Renal pelvis (tissue), 12 donors: ENCODE measurements at places on chromosomes 7 and 10.

- no peak for DNase-seq
These were observed 20.0 kb downstream of the SH3PXD2A start for GRCh38 chr10:103835096-103836050.

DNA sequence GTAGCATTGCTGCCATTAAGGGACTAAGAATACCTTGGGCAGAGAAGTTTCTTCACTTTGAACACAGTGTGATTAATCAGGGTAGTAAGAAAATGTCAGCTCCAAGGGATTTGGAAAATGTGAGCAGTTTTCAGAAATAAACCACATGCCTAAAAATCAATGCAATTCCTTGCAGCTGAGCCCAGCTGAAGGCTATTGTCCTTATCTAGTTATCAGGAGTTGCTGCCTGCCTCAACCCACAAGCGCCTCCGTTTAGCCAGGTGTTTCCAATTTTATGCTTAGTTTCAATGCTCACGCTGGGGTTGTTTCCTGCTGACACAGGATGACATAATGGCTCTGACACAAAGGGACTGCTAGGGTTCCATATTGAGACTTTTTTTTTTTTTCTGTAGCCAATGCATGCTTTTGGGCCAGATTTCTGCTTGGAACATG lies 132.3 kb upstream of the ANK3 start:
- DNase-seq: peak; percentile 23

DNA sequence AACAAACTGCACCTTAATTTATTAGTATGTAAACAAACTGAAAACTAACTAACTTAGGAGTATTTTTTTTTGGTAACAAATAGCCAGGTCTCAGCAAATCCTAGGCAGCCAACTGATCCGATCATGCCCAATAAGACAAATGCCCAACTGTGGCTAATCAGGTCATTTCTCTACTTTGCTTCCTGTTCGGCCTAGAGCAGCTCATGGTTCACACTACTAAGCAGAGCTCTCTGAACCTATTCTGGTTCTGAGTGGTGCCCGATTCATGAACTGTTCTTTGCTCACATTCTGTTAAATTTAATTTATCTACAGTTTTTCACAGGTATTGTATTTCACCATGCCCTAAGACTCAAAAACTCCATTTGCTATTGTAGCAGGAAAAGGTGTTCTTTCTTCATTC lies 55.1 kb downstream of the CCDC3 start:
- DNase-seq: no peak

GRCh38 chr10:34742456-34742855 lies 72.6 kb downstream of the PARD3 start:
- no peak for DNase-seq

DNA sequence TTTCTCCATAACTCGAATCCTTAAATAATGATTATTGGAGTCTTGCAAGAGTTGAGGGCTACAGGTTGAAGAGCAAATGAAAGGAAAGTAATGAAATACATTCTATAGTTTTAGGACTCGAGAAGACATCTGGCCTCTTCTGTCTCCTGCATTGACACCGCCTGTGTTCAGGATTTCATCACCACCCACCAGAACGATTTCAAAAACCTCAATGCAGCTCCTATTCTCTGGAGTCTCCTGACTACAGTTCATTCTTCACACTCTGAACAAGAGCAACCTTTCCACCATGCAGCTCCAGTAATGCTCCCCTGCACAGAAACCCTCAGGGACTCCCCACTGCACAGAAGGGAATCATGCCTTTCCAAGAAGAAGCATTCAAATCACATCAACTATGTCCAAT lies 5.5 kb downstream of the IL15RA start:
- DNase-seq: no peak

DNA sequence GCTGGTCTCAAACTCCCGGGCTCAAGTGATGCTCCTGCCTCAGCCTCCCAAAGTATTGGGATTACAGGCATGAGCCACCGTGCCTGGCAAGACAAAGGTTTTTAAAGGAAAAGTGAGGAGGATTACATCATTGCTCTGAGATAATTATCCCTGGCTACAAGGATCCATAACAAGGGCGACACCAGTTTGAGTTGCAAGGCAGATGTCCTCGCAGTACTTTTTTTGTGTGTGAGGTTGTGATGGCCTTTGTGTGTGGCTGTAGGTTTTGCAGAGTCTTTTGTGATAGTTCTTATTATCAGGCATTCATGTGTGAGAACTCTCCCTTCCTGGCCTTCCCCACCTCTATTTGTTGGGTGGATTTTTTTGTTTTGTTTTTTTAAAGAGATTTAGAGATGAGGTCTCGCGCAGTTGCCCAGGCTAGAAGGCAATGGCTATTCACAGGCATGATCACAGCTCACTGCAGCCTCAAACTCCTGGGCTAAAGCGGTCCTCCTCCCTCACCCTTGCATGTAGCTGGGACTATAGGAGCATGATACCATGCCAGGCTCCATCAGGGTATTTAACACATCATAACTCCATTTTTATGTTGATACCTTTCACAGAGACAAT lies 10.0 kb downstream of the BTBD16 start:
- DNase-seq: no peak

DNA sequence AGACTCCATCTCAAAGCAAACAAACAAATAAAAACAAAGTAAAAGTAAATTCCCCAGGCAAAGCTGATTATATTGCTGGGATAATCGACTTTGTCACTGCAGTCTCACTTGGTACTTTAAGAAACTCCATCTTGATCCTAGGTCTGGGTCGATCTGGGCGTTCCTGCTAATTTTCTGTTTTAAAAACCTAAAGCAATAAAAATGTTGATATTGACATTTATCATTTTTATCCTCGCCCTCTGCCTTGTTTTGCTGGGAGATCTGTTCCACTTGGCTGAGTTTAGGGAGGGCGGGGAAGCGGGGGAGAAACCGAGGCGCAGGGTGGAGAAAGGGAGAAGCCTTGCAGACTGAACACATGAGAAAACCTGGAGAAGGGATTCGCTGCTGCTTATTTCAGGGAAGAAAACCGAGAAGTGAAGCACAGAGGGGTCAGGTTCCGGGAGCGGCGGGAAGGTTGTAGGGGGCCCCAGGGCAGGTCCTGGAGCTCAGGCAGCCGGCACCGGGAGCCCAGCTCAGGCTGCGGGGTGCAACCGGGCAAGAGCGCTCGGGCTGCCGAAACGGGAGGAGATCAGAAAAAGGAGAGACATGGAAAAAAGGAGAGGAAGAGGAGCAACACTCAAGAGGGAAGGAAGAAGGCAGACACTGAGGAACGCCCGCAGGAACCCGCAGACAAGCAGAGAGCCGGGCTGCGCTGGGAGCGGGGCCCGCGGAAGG lies 27.3 kb upstream of the KMT2C start:
- DNase-seq: peak; percentile 81

GRCh38 chr7:71705901-71706596 lies 574.1 kb downstream of the GALNT17 start:
- no peak for DNase-seq

GRCh38 chr7:136030330-136030729 lies 53.2 kb upstream of the MTPN start:
- no peak for DNase-seq

- no peak for DNase-seq
These were observed 421.1 kb downstream of the DNAJB6 start for GRCh38 chr7:157757776-157758467.

- DNase-seq: no peak
These were observed 179.3 kb downstream of the NPSR1 start for GRCh38 chr7:34837316-34837715.

DNA sequence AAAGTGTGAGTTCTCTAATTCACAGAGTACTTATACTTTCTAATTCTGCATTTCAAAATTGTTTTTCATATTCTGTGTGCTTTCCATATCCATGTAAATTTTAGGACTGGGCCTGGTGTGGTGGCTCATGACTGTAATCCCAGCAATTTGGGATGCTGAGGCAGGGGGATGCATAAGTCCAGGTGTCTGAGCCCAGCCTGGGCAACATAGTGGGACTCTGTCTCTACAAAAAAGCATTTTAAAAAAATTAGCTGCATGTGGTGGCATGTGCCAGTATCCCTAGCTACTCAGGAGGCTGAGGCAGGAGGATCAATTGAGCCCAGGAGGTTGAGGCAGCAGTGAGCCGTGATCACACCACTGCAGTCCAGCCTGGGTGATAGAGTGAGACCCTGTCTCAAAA lies 382.6 kb upstream of the AKR1E2 start:
- no peak for DNase-seq

DNA sequence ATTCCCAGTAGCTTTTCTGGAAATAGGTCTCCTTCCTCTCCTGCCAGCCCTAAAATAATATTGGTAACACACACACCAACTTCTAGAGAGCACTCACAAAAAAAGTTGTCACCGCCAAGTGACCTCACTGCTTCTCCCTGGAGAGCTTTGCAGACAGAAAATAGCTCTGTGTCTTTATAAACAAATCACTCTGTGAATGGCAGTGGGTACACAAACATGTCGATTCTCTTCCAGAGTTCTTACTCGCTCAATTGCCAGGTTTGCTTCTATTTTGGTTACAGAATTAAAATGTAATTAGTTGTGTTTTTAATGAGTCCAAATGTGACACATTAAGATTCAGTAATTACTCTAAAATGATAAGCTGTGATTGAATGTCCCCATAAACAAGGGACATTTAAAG lies 649.2 kb upstream of the C7orf33 start:
- DNase-seq: no peak

- DNase-seq: no peak
These were observed 64.8 kb downstream of the SMURF1 start for GRCh38 chr7:99079104-99079503.

DNA sequence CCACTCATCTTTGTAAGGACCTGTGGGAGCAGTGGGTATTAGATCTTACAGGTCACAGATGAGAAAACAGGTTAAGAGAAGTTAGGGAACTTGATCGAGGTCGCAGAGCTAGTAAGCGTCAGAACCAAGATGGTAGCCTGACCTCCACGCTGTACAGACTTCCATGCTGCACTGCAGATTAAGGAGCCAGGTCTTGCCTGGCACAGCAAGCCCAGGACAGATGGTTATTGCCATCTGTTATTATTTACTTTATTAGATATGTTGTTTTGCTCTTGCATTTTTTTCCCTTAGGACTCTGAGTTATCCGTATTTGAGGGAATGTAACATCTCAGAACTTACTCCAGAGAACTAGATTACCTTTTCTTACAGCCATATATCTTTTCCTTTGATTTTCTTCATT lies 147.2 kb downstream of the NSUN6 start:
- no peak for DNase-seq

- DNase-seq: no peak
These were observed 22.5 kb upstream of the NEUROD6 start for GRCh38 chr7:31363051-31363450.

DNA sequence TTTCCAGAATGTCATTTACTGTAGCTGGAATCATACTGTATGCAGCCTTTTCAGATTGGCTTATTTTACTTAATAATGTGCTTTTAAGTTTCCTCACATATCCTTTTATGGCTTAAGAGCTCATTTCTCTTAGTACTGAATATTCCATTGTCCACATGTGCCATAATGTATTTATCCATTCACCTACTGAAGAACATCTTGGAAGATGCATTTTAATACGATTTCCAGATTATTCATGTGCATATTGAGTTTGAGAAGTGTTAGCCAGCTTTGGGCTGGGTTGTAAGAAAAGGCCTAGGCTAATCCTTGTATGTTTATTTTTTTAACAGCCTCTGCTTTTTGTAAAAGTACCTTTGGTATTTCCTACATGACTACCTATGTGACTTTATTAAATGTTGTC lies 109.3 kb upstream of the MDFIC start:
- DNase-seq: no peak

GRCh38 chr10:19421674-19422073 lies 373.1 kb downstream of the MALRD1 start:
- peak; percentile 20 for DNase-seq

DNA sequence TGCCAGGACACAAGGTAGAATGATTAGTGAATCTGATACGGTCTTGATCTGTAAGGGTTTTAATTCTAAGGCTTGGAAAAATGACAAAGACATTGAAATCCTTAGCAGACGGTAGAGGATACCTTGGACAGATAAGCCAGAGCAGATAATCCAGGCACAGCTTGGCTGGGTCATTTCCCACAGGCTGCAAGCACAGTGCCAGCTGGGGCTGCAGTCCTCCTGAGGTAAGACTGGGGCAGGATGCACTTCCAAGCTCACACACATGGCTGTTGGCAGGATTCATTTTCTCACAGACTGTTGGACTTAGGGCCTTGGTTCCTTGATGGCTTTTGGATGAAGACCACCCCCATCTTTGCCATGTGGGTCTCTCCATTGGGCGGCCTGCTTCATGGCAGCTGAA lies 63.2 kb upstream of the BMPER start:
- no peak for DNase-seq

GRCh38 chr10:31908157-31908556 lies 20.5 kb downstream of the ARHGAP12 start:
- no peak for DNase-seq

DNA sequence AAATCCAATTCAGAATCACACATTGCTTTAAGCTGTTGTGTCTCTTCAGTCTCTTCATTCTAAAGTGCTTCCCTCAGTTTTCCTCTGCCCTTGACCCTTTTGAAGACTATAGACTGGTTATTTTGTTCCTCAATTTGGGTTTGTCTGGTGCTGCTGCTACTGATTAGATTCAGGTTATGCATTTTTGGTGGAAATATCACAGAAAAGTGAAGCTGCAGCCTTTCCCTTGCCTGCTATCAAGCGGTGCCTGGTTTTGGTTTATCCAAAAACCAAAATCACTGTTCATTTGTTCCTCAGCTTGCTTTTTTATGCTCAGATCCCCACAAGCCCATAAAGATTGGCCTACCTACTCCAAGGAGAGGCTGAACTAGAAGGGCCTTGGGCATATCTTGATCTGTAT lies 55.2 kb downstream of the ELMO1 start:
- DNase-seq: no peak

- DNase-seq: no peak
These were observed 51.8 kb upstream of the ADGRA1 start for GRCh38 chr10:133035952-133036351.

GRCh38 chr7:152633072-152633471 lies 42.9 kb downstream of the XRCC2 start:
- DNase-seq: no peak

DNA sequence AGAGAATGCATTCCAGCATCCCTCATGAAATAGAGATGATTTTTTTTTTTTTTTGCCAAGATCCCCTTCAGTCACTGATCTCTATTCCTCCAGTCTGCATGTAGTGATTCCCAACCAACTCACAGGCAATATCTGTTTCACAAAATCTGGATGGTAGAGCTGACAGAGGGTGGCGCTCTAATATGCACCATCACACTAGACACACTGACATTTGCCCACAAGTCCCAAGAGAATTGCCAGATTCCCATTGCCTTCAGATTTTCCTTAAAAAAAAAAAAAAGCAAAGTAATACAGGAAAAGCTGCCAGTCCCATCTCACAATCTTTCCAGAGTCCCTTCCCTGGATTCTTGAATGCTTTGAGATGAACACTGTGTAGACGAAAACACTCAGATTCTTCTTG lies 301.0 kb downstream of the SORCS1 start:
- no peak for DNase-seq

GRCh38 chr7:43362652-43363034 lies 220.3 kb upstream of the STK17A start:
- DNase-seq: peak; percentile 40

DNA sequence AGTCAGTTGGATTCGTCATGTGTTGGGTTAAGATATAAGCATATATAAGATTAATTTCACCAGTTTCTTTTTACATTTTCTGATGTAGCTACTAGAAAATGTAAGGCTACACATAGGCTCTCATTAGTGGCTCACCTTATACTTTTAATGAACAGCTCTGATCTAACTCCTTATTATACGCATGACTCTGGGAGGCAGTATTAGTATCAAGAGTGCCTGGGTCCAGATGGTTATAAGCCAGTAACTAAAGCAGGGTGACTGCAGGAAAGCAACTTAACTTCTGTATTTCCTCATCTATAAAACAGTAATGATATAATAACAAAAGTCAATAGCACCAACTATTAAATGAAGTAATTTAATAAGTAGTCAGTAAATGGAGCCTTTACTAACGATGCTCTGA lies 1.4 kb upstream of the ELMO1 start:
- no peak for DNase-seq
